ENCODE measurements at places on chromosomes 11 and 22. TPM values are rescaled to one million over a fixed set of nuclear protein-coding genes. Genes with fewer than 3 reads are reported as not detected.

CCDC81 gene
- 0.52 TPM for total RNA-seq

OR52I1 gene
- total RNA-seq, result under 0.01 TPM

OR2AG1 gene
- not detected for total RNA-seq

TMEM134 gene
- total RNA-seq, result 17.3 TPM

TTC12 gene
- total RNA-seq, result 6.6 TPM

CHRM1 gene
- total RNA-seq, result not detected
